ENCODE measurements at places on chromosomes 1 and 21.

- DNase-seq: no peak
These were observed 33.1 kb upstream of the NFASC start for GRCh38 chr1:204837440-204838084.

GRCh38 chr1:193479187-193479586 lies 292.8 kb upstream of the B3GALT2 start:
- DNase-seq: peak; percentile 51

DNA sequence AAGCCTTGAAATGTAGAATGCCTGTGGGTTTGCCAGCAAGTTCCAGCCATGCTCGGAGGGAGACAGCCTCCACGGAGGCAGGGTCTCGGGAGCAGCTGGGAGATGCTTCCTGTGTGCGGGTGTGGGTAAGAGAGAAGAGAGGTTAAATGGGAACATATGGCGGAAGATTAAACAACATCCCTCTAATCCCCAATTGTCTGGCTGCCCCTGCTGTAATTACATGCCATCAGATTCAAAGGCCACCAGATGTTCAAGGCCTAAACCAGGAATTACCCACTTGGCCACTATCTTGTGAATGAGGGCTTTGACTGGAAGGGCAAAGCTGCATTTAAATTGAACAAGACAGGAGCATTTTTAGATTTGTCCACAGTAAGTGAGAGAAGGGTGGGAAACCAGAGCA lies 81.4 kb upstream of the BACE2 start:
- no peak for DNase-seq

DNA sequence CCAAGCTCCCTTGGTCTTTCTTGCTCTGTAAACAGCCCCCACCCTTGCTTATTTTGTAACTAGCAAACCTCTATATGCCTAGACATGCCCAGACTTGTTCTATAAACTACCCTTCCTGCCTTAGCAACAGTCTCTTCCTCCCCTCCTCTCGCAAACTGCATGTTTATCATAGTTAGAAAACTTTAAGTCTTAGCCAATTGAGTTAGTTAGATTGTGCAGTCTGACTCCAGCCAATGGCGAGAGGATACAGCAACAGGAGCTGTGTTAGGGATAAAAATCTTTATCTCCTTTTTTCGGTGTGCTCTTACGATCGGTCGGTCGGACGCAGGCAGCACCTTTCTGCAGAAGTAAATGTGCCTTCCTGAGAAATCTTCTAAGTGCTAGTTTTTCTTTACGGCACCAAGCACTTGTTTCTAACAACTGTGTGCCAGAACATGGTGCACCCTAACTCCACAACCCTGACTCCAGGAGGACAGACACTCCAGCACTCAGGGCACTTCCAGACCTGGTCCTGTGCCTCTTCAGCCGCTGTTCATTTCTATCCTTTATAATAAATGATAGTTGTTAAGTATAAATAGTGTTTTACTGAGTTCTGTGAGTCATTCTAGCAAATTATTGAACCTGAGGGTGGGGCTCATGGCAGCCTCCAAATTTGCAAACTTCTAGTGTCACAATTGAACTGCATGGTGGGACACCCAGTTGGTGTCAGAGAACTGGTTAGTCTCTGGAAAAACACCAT lies 25.7 kb upstream of the GNG4 start:
- no peak for DNase-seq

GRCh38 chr1:173757666-173758065 lies 42.9 kb downstream of the KLHL20 start:
- no peak for DNase-seq

GRCh38 chr1:47656719-47657685 lies 219.2 kb downstream of the FOXD2 start:
- DNase-seq: no peak

DNA sequence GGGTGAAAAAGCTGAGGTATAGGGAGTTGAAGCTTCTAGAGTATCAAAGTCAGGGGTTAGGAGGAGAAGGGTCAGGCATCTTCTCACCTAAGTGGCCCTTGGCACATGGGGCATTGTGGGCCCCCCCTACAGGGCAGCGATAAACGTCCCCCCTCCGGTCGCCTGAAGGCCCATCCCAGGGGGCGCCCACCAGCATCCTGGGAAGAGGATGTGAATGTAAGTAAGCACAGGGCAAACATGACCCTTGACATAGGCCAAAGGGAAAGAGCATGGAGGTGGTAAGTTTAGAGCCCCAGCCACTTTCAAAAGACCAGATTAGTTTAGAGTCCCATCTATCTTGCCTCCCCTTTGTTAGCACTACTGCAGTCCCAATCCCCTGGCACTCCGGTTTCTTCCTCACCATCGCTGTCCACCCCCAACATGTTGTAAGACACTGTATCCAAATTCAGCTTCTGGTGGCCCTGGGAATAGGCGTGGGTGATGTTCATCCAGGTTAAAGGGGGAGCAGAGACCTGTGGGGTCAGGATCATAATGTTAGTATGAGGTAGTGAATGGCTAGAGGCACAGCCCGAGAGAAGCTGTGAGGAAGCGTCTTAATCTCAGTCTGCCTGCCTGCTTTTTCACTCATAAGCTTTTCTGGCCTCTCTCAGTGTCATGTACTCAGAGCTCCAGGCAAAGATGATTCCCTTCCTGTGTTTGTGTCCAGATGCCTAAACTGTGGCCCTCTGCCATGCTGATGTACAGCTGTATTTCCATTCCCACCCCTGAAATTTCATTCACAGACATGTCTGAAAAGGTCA lies 2.7 kb downstream of the ITGA10 start:
- no peak for DNase-seq

GRCh38 chr1:214615109-214615508 lies 12.1 kb downstream of the CENPF start:
- DNase-seq: no peak

GRCh38 chr1:86950712-86951419 lies 36.4 kb downstream of the HS2ST1 start:
- DNase-seq: no peak

- no peak for DNase-seq
These were observed 20.5 kb upstream of the ARTN start for GRCh38 chr1:43913051-43913501.

DNA sequence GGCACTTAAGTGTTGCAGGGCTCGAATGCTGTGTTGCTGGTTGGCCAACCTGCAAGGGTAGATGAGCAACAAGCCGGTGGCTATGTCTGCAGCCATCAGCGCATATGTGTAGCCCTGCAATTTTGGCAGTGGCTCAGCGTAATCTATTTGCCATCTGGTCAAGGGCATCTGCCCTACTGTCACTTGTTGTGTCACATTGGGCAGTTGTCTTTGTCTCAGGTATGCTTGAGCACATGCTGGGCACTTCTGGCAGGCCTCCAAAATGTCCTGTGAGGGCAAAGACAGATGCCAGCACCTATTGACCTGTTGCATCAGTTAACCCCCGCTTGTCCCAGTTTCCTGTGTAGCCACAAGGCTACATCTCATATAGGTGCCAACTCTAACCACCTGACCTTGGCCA lies 111.8 kb downstream of the GDAP2 start:
- no peak for DNase-seq

DNA sequence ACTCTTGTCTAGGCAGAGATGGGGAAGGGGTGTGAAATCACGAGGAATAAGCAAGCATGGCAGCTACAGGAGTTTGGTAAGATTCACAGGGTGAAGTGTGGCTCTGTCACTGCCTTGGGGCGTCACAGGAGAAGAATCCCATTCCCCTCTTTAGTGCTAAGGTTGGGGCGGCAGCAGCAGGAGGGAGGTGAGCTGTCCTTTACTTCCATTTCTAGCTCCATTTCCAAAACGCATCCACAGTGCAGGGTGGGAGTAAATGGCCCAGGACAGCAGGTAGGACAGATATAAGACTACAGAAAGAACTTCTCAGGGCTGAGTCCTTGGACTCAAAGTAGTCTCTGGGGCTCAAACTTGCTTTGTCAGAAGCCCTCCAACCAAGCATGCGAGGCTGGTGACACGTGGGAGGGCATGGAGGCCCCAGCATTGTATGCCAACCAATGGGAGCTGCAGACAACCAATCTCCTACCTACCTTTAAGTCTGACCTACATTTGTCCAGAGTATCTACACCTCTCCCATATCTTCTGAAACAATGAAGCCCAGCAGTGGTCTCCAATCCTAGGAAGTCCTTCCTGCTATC lies 8.5 kb downstream of the MEF2D start:
- no peak for DNase-seq

DNA sequence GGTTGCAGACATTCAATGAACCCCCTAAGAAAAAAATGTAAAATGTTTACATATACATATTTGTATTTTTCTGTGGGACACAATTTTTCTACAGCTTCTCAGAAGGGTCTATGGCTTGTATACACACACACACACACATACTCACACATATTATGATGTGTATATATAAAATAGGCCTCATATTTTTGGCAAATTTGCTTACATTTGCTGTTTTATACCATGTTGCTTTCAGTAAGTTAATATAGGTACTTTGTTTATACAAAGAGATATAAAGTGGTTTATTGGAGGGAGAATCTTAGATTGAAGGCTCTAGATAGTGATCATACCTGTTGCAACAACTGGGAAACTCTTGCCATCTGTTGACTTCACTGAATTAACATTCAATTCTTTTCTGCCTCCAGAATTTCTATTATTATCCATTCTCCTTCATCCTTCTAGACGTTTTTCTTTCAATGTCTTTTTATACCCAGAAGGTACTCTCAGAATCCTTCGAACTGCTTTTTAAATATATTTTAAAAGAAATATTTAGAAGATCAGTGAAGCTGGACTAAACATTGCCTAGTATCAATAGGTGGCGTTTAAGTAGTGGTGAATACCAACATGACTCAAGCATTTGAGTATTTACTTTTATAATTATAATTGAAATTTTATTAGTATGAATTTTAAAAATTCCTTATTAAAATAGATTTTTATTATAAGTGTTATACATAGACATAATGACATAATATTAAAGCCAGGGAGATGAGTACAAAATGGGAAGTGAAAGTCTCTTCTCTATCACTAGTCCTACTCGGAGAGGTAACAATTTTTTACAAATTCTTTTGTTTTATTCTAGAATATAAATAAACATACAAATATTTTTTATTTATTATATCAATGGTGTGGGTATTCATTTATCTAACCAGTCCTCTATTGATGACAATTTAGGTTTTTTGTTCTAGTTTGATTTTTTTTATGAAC lies 10.2 kb downstream of the CD55 start:
- DNase-seq: no peak

DNA sequence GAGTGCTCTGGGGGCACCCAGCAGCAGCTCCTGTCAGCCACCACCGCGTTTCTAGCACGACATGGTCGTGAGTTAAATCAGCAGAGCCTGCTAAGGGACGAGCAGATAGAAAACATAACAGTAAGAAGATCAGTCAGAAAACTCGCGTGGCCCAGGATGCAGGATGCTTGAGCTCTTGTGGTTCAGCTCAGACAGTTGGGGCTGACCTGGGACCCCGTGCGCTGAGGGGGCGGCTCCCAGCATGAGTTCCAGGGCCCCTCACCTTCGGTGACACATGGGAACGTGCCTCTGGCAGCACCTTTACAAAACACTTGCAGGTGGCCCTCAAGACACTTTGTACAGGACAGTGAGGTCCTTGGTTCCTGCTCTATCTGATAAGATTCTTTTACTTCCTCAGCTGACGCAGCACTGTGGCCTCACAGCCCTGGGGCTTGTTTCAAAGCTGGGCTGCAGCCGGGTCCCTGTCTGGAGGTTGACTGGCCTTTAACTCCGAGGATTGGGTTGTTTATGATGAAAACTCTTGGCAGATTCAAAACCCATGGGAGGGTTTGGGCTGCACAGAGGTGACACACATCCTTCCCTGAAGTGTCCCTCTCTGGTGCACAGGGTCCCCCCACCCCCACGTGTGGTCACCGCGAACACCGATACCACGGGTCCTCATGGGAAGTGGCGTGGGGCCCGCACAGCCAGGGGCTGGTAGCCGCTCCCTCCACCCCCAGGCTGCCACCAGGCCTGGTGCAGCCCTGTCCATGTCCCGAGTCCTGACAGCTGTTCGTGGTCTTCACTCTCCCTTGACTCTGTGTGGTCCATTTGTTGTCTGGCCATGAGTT lies 65.3 kb upstream of the COL6A1 start:
- DNase-seq: no peak

DNA sequence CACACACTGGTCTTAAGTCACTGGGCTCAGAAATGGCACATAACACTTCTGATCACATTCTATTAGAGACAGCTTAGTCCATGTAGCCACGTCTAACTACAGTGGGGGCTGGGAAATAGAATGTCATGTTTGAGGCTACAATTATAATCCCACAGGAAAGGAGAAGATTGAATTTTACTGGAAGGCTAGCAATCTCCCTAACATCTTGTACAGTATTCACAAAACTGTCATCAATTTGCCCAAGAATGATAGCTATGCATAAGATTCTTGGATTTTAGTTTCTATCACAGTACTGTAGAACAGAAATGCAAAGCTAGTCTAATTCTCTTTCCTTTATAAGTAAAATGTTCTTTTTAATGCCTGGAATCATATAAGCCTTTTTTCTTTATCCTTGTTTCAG lies 12.7 kb upstream of the ZMYM6 start:
- DNase-seq: no peak

GRCh38 chr1:116850436-116850835 lies 59.3 kb upstream of the PTGFRN start:
- DNase-seq: no peak

- DNase-seq: no peak
These were observed 7.6 kb downstream of the RSBN1 start for GRCh38 chr1:113804421-113805255.

DNA sequence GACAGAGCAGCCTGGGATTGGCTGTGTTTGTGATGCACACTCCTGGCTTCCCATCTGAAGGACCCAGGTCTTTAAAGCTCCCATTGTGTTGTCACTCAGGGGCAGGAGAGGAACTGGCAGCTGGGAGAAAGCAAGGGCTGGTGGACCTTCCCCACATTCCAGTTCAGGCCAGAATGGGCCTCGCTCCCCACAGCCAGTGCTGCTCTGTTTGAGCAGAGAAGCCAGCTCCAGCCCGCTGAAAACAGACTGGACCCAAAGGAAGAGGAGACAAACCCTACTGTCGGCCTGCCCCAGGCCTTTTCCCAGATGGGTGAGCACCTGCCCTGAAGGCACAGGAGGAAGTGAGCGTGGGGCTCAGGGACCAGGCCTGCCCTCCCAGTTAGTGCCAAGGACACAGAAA lies 499.4 kb downstream of the NPHP4 start:
- DNase-seq: no peak

DNA sequence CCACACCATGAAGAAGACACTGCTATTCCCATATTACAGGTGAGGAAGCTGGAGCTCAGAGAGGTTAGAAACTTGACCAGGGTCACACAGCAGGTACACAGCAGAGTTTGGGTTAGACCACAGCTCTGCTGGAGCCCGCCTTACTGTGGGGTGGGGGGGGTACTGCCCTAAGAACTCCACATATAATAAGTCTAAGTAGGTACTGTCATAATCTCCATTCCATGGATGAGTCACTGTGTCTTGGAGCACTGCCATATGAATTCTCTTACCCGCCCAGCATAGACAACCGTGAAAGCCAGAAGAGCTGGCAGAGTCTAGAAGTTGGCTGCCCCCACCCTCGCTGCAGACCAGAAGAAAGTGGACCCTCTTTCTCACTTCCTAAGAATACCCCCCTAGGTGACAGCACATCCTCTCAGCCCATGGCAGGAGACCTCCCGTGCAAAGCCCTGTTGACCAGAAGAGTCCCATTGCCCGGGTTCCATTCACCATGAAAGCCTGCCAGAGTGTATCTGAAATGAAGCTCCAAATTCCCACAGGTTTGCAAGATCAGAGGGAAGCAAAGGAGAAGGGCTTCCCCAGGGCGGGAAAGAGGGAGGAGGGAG lies 5.2 kb upstream of the PLA2G2D start:
- no peak for DNase-seq
